ENCODE measurements at places on chromosomes 1 and 21.
A peak's percentile ranks its signal among the peaks of the same experiment; 100 is the strongest.

- no peak for DNase-seq
Observed at GRCh38 chr1:19735440-19736127, 64.1 kb downstream of the TMCO4 start.

- no peak for DNase-seq
Observed at GRCh38 chr1:178944729-178945128, 73.9 kb upstream of the ANGPTL1 start.

GRCh38 chr1:8862528-8862927 is 16.0 kb downstream of the ENO1 start:
- peak; percentile 58 for DNase-seq

GRCh38 chr1:23838401-23838866 is 13.2 kb upstream of the HMGCL start:
- DNase-seq = peak; percentile 81

- DNase-seq = no peak
Observed at GRCh38 chr1:63435161-63435560, 67.7 kb downstream of the ALG6 start.

DNA sequence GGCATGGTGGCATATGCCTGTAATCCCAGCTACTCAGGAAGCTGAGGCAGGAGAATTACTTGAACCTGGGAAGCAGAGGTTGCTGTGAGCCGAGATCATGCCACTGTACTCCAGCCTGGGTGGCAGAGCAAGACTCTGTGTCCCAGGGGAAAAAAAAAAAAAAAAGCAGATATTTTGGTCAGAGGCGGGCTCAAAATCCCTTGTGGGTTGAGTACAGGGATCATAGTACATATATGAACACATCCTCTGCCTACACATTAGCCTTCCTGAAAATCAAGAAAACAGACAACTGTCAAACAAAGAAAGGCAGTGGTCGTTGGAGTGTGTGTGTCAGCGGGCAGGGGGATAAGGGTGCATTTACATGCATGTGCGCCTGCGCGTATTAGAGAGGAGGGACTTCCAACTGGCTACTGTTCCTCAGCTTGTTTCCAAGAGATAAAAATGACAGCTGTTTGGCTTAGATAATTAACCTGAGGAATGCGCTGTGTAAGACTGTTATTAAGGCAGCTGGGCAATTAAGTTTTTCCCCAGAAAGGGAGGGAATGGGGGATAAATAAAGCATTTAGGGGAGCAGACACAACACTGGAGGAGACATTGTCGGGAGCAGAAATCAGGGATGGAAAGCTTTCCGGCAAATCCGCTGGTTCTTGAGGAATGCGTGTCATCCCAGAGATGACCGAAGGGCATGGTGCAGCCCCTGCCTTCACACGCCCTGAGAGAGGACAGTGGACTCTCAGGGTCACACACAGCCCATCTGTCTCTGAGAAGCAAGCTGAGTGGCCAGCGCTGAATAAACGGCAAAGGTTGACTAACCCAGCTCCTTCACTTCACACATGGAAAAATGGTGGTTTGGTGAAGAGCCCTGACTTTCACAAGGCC is 6.4 kb downstream of the LAMB3 start:
- DNase-seq = no peak

GRCh38 chr1:12113433-12114339 is 50.6 kb downstream of the TNFRSF8 start:
- DNase-seq = no peak

- no peak for DNase-seq
Observed at GRCh38 chr21:28953247-28953646, 39.4 kb downstream of the LTN1 start.

GRCh38 chr1:39777306-39777705 is 6.2 kb upstream of the OXCT2 start:
- DNase-seq = no peak

GRCh38 chr1:201115390-201115937 is 3.2 kb upstream of the CACNA1S start:
- DNase-seq = no peak

DNA sequence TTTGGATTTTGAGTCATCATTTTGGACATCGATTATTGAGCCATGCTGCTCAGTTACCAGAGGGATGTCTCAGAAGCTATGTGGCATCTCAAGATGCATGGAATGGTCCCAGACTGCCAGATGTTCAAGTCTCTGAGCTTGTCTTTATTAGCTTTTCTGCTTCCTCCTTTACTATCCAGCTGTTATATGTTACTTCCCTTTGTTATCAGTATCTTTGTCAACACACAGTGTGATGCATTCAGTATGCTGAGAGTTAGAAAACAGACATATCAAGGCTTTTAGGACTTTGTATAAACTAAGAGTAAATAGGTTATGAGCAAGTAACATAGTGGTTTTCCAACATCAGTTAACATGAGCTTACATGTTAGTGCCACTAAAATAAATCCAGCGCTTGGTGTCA is 474.5 kb downstream of the DSCAM start:
- no peak for DNase-seq

GRCh38 chr1:3633344-3634058 is 8.7 kb downstream of the TPRG1L start:
- DNase-seq = no peak

DNA sequence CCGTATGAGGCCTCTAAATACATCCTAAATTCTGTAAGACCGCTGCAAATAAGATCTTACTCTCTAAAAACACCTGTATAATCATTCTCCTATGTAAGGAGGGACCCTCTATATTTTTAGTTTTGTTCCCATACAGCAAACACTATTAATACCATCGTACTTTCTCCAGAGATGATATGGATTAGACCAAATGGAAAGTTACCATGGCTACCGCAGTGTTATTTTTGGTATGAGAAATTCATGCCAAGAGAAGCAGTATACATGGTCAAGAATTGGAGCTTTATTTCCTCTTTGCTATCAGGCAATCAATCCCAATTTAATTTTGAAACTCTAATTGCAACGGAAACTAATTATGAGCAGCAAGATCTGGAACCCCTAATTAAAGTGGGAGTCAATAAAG is 70.0 kb downstream of the BCAR3 start:
- DNase-seq = no peak

DNA sequence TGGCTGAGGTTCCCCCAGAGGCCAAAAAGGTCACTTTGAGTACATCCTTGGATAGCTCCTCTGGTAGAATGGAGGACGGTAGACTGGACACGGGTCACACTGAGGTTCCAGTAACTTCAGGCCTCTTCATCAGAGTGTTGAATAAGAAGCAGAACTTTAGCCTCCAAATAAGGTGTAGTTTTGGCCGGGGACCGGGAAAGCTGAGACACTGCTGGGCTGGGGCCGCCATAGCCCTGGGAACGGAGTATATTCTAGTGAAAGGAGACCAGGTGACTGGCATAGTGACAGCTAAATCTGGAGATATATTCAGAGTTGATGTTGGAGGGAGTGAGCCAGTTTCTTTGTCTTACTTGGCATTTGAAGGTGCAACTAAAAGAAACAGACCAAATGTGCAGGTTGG is 84.1 kb downstream of the EVA1C start:
- DNase-seq = no peak

- DNase-seq = no peak
Observed at GRCh38 chr1:33143176-33143575, 38.7 kb downstream of the TRIM62 start.

DNA sequence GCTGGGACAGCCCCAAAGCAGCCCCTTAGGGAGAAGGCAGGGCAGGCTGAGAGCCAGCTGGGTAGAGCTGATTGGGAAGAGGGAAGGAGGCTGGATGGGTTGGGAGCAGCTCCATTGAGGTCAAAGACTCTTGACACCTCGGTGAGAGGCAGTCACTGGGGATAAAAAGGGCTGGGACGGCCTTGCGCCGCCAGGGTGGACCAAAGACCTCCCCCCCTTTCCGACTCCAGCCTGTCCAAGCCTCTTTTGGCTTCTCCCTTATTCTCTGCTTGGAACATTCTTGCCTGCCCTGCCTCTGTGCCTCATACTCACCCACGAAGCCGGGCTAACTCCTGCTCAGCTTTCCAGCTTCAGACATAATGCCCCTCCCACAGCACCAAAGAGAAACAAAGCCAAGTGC is 51.1 kb downstream of the LRRC38 start:
- no peak for DNase-seq

GRCh38 chr1:78277253-78277652 is 213.5 kb upstream of the PTGFR start:
- no peak for DNase-seq

DNA sequence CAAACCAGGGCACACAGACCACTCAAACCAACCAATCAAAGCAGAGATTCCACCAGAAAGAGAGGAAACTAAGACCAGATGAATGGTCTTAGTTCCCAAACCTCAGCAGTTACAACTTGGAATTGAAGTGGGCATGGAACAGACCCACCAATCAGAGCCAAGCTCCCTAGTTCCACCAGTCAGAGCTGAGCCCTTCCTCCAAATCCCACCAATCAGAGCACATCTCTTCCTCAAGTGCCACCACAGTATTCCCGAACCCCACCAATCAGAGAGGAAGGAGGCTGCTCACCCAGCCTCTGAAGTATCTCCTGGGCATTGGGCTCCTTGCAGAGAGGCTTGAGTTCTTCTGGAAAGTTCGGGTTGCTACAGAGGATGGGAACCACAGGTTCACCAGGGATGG is 1.4 kb downstream of the GUCA2A start:
- no peak for DNase-seq

- peak; percentile 56 for DNase-seq
Observed at GRCh38 chr1:31985430-31985829, 28.2 kb upstream of the KHDRBS1 start.

- DNase-seq = no peak
Observed at GRCh38 chr1:159841749-159842148, 15.1 kb downstream of the SLAMF8 start.

DNA sequence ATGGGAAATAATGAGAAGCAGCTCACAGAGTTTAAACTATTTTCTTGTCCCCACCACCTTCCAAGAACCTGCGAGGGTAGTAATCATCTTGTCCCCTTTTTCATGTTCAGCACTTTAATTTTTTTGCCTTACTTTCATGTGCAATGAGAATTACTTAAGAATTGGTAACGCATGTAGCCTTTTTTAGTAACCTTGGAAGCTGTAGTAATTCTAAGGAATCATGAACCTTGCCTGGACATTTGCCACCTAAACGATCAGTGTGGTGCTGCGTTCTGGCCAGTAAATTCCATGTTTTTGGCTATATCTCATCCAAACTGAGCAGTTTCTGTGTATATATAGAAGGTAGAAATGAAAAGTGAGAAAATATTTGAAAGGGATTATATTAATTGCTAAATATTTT is 3.9 kb upstream of the VAMP3 start:
- no peak for DNase-seq

- no peak for DNase-seq
Observed at GRCh38 chr1:28716336-28716735, 20.4 kb upstream of the YTHDF2 start.

DNA sequence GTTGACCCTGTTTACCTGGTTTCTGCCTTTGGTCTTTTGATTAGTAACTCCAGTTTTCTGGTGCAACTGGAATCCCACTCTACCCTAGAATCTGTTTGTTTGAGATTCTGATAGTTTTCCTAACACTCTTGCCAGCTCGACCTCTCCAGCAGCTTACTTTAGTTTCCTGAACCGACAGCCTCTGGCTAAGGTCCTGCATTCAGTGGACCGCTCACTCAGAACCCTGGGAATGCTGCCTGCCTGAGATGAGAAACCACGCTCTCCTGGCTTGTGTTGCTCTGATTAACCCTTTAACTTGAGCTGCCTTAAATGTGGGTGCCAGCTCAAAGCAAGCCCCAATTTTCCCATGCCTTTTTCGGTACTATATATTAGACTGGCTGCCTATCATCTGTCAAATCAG is 45.3 kb upstream of the SIPA1L2 start:
- no peak for DNase-seq

DNA sequence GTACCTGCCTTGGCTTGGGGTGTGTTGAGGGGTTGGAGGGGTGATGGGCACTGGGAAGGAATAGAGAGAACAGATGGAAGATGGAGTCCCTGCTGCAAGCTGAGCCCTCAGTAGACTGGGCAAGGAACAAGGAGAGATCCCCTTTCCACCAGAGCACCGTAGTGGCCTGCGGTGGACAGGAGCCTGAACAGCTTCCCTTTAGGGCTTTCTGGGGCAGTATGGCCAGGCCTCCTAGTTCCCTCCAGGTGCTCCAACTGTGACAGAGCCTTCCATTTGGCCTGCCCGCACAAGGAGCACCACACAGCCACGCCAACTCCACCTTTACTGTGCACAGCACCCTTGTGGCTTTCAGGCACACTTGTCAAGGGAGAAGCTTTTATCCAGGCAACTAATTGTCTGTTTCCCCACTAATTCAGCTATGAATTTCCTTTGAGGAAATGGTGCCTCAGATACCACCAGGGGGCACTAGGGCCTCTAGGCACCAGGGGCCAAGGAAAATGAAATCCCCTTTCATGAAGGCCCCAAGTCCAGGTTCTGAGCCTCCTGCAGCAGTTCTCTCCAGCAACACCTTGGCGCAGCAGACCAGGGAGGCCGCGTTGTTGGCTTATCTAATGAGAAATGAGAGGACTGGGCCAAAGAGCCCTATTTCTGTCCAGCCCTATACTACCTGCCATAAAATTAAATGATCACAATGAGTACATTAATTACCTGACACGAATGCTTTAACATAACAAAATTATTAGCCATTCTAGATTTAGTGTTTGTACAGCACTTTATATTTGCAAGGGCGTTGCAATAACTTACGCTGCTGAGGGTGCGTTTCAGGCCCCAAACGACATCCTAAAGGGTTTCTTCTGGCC is 23.1 kb upstream of the ERI3 start:
- DNase-seq = peak; percentile 48

DNA sequence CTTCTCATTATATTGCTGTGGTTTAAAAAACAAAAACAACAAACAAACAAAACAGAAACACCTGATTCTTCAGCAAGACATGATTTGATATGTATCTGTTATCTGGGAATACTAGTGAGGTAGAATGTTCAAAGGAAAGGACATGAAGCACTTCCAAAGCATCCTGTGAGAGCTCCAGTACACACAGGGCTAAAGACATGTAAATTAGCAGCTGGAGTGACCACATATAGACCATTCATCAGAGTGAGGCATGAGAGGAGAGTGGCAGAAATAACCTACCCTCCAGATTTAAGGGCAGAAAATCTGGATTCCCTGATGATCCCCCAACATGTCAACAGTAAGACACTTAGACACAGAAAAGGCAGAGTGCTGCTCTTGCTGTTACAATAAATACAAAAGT is 260.5 kb upstream of the CHRM3 start:
- no peak for DNase-seq

GRCh38 chr21:38958940-38959691 is 153.4 kb downstream of the ETS2 start:
- no peak for DNase-seq

DNA sequence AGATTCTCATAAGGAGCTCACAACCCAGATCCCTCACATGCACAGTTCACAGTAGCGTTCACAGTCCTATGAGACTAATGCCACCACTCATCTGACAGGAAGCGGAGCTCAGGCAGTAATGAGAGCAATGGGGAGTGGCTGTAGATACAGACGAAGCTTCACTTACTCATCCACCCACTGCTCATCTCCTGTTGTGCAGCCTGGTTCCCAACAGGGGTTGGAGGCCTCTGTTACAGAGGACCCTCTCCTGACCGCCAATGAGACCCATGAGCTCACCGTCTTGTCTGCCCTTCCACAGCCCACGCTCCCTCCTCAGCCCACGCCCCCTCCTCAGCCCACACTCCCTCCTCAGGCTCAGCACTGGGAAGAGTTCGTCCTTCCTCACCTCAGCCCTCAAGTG is 39.6 kb downstream of the RSPH1 start:
- DNase-seq = peak; percentile 39

Measured in CD4-positive, alpha-beta T cell treated with Interleukin-12 subunit alpha and Interleukin-12 subunit beta, for 1 hour (primary cell).